ENCODE measurements at places on chromosomes 7 and 10. TPM values are rescaled to one million over a fixed set of nuclear protein-coding genes. Genes with fewer than 3 reads are reported as not detected.

The SEMA3A gene
- 91.7 TPM for total RNA-seq

The GRID2IP gene
- not detected for total RNA-seq

The PRLHR gene
- total RNA-seq = not detected

The GAD2 gene
- not detected for total RNA-seq

The CELF2 gene
- total RNA-seq = 7.6 TPM

The HOXA2 gene
- not detected for total RNA-seq

The TEX36 gene
- total RNA-seq = not detected

The ASNS gene
- total RNA-seq = 58.9 TPM

The BHLHA15 gene
- total RNA-seq = not detected

The LRRN3 gene
- 0.47 TPM for total RNA-seq

The TAS2R41 gene
- not detected for total RNA-seq

All from smooth muscle cell of the coronary artery (primary cell).